ENCODE measurements at places on chromosomes 2 and 18.
A peak's percentile ranks its signal among the peaks of the same experiment; 100 is the strongest.

- DNase-seq = no peak
Measured at GRCh38 chr2:44116319-44116718, 52.4 kb upstream of the PPM1B start.

- peak; percentile 87 for DNase-seq
Measured at GRCh38 chr2:68719912-68720311, 14.7 kb upstream of the ARHGAP25 start.

DNA sequence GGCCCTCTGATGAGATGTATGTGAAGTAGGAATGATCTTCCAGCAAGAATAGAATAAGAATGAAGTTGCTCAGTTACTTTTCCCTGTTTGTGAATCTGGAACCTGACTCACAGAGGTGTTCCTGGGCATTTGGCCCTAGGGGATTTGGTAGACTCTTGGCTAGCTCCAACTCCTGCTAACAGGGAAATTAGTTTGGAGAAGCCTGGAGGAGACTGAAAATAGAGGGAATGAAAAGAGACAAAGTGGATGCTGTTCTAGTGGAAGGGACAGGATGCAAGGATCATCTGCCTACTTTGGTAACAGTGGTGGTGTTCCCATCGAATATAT lies 19.6 kb downstream of the TMEM17 start:
- no peak for DNase-seq

DNA sequence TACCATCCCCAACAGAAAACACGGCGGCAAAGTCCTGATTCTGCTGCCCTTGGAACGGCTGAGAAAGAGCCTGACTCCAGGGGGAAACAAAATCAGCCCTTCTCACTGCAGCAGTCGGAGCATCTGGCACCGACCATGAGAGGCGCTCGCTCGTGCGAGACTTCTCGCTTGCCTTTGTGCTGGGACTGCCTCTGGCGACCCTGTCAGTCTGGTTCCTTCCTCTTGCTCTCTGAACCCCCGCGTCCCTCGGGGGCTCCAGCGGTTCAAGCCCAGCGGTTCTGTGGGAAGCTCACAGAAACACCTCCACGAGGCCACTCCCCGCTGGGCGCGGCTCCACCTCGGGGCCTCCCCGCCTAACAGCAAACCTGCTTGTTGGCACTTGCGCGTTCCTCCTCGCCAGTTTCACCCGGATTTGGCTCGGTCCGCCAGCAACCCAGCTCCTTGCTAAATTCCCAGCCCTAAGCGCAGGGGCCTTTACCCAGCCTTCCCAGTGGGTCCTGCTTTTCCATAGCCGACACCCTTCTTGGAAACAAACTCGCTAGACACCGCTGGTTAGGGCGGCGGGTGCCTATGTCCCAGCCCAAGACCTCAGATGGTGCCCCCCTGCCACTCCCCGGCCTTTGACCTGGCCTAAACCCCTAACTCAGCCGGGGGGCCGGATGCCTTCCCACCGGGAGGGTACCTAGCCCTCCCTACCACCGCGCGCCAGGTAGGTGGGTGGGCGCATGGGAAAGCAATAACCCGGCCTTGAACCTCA lies 2.2 kb downstream of the RND3 start:
- DNase-seq = no peak

DNA sequence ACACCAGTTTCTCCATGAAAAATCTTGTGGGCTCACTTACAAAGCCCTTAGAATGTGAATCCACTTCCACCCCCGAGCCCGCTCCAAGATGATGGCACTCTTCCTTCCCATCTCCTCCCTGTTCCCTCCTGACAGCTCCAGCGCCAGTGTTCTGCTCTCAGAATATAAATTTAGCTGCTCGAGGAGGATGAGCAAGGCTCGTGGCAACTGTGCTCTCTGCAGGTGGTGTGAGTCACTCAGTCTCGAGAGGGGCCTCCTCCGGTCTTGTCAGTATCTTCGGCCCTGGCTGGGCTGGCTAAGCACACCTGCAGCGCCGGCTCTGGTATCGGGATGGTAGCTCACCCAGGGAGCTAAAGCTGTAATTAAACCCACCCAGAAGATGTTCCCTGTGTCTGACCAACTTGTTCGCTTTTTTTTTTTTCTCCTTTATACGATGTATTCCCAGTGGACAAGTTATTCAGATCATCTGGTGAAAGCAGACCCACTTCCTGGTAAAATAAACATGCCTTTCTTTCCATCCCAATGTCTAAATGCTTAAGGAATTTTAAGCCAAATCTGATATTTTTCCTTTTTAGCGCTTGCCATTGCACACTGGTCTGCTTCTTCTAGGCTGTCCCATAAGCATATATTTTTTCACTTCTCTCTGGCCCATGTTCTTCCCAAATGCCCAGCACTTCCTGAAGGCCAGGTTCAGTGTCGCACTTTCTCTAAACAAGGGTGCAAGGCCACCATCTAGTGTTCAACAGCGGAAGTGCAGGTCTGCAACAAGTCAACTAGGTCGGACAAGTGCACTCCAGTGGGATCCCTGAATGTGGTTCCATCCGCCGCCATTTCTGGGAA lies 31.4 kb upstream of the YPEL5 start:
- peak; percentile 68 for DNase-seq

GRCh38 chr18:10035281-10035991 lies 121.6 kb downstream of the VAPA start:
- no peak for DNase-seq

DNA sequence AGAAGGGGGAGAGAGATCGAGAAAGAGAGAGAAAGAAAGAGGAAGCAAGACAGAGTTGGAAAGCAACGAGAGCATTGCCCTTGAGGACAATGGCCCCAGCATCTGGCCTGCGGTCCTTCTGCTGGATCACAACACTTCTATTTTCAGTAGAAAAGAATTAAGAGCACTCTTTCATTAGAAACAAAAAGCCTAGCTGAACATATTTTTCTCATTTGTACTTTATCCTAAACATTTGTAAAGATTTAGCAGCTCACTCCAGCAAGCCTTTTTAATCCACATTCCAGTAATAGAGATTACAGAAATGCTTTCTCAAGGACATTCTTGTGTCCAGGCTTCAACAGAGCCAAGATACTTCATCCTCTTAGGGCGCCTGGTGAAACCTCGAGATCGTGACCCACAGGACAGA lies 31.6 kb upstream of the AFF3 start:
- no peak for DNase-seq

DNA sequence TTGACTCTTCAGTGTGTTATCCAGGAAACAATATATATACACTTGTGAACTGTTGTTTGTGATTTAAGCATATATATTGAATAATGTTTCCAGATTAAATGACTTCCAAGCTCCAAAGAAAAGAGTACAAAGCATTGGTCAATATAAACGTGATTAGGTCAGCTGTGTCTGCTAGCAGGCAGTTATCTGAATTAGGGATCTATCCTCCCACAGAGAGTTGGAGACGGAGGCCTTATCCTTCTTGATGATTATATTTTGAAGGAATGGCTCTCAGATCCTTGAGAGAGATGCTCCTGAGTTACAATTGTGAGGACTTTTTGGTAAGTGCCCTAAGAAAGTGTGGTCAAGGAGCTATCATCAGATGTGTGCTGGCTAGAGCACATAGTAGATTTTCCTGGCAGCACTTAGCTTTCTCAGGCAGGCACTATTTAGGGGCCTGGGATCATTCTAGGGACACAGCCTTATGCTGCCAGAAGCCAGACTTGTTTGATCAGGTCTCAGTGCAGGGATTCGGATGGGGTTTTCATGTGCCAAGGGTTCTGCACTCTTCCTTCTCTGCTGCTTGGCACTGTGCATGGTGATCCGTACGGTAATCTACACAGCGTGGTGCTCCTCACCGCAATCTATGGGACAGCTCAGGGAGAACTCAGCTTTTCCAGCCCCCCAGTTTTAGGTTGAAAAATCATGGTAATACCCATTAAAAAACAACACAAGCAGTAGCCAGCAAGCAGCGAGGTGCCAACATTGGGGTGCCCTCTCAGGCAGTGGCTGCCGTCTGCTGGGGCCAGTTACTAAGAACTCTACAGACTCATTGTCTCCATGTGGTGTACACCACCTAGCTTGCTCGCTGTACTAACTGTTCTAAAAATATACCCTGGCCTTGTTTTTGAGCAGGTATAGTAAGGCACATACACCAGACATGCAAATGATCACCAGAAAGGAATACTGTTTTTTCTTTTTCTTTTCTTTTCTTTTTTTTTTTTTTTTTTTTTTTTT lies 8.0 kb upstream of the ZDBF2 start:
- no peak for DNase-seq

GRCh38 chr2:17309741-17310339 lies 208.4 kb downstream of the RAD51AP2 start:
- DNase-seq = peak; percentile 28

- DNase-seq = no peak
Measured at GRCh38 chr2:200653021-200653420, 67.2 kb downstream of the AOX1 start.

DNA sequence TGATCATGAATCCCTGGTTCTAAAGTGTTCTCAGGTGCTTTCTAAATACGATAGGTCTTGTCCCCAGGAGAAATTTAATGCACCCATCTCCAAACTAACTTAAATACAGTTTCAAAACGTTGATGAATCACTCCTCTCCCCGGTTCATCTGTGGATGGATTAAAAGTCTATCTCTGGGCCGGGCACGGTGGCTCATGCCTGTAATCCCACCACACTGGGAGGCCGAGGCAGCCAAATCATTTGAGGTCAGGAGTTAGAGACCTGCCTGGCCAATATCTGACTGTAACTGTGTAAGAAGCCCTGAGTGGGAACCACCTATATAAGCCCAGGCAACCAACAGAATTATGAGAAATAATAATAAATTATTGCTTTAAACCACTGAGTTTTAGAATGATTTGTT lies 78.7 kb downstream of the LONRF2 start:
- no peak for DNase-seq
